ENCODE measurements at places on chromosomes 11 and 22.

GRCh38 chr11:68164437-68164836 lies 43.2 kb upstream of the CHKA start:
- DNase-seq, result no peak

- no peak for DNase-seq
Measured at GRCh38 chr11:57566005-57566904, 1.2 kb downstream of the UBE2L6 start.

DNA sequence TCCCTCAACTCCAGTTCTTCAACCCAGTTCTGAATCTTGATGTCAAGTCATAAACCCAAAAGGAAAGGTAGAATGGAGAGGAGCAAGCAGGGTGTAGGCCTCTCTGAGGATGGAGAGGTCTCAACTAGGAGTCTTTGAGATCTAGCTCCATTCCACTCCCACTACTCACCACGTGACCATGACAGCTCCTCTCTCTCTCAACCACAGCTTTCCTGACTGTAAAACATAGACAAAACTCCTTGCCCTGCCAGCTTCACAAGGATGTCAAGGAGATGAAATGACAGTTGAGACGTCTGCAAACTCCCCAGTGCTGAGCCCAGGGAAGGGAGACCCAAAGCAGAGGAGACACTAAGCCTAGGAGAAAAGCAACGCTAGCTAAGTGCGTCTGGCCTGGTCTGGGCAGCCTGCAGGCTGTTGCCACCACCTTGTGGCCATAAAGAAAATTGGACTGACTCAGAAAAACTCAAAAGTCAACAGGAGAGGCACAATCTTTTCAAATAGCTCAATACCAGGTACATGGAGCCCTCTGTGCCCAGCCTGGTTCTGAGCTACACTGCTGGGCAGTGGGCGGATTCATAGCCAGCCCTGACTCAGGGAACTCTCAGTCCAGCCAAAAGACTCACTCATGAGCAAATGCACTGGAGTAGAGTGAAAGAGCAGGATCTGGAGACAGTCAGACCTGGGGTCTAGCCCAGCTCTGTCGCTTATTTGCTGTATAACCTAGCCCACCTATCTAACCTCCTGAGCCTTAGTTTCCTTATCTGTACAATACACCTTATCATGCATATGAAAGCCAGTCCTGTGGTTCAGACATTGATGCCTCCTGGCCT lies 3.4 kb downstream of the CLPB start:
- DNase-seq, result no peak

- no peak for DNase-seq
Measured at GRCh38 chr11:62874851-62875250, 5.8 kb upstream of the SLC3A2 start.
